ENCODE measurements at places on chromosomes 2 and 18. TPM values are rescaled to one million over a fixed set of nuclear protein-coding genes. Genes with fewer than 3 reads are reported as not detected.

GRCh38 chr18:49980896-49981295 is 167.6 kb upstream of the ACAA2 start:
- DNase-seq, result peak; percentile 59

DNA sequence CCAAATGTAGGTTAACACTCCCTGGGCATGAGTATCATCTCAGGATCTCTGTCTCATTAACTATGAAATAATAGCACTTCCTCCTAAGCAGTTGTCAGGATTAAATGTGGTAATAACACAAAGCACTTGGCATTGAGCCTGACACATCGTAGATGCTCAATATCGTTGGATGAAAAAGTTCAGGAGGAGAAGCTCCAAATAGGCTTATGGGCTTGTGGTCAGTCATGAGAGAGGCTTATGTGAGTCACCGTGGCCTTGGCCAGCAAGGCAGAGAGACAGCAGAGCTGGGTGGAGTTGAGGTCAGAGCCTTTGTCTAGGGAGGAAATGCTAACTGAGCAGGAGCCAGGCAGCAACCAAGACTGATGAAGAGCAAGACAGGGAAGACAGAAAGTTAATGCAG is 68.3 kb upstream of the PPM1B start:
- DNase-seq, result no peak

Gene FBXO15
- not detected for polyA plus RNA-seq

DNA sequence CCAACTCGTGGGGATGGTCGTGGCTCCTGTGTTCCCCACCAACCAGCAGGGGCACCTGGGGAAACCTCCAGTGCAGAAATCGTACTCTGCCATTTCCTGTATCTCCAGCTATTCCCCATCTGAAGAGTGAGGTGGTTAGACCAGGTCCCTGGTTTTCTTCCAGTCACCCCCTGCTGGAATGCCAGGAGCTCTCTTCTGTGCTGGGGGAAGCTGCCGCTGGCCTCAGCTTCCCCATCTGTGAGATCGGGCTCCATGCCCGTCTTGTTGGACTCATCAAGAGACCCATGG is 119.7 kb downstream of the INHBB start:
- no peak for DNase-seq

GRCh38 chr2:235820571-235820970 is 326.7 kb downstream of the AGAP1 start:
- no peak for DNase-seq

Gene LOXHD1
- polyA plus RNA-seq, result 3.5 TPM

Gene ACTG2
- polyA plus RNA-seq, result 9.0 TPM

DNA sequence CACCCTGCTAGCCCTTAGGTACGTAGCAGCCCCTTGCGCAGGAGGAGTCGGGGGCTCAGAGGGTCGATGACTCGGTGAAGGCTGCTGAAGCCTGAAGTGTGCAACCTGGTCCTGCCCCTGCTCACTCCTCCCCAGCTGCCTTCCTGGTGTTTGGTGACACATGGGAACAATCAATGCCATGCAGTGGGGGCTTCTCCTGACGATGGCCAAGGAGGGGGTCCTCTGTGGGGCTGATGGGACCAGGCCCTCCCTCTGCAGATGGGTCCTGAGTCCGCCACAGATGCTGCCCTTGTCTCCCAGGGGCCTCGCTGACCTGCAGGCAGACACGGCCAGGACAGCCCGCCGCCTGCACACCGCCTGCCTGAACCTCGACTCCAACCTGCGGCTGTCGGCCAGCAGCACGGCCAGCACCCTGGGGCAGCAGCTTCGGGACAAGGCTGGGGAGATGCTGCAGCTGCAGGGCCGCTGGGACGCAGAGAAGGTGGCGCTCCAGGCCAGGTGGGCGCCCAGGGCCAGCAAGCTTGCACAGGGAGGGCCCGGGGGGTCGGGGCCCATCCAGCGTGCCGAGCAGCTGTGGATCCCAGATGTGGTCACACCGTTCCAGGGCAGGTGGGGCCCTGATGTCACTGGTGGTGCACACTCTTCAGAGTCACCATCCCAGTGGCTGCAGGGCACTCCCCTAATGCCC is 24.6 kb downstream of the CROCC2 start:
- DNase-seq, result no peak

Gene ARHGEF4
- polyA plus RNA-seq, result 4.9 TPM

Gene MYO5B
- 1.0 TPM for polyA plus RNA-seq

Gene OXER1
- polyA plus RNA-seq, result 10.8 TPM

DNA sequence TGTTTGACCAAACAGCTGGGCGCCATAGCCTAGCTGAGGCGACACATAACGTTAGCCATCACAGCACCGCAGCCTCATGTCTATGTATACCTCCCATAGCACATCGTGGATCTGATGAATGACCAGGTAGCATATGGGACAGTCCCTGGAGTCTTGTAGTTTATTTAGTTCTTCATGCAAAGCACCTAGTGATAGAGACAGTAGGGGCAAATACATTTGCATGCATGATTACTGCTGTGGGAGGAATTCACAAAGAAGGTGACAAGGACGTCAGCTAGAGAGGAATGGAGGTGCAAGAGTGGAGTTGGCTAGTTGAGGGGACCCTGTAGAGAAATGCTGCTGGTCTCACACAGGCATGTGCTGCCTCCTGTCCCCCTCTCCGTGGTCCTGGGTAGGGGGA is 478.9 kb upstream of the HS6ST1 start:
- DNase-seq, result no peak

Gene TUBB8B
- polyA plus RNA-seq, result not detected

Gene MGAT4A
- 5.1 TPM for polyA plus RNA-seq

Gene SERPINB10
- polyA plus RNA-seq, result 0.32 TPM

- no peak for DNase-seq
Measured at GRCh38 chr18:37565101-37565976, at the start of gene CELF4. TSS of gene CELF4 (minus strand) at chr18:37565798.

Gene DSG4
- polyA plus RNA-seq, result not detected

DNA sequence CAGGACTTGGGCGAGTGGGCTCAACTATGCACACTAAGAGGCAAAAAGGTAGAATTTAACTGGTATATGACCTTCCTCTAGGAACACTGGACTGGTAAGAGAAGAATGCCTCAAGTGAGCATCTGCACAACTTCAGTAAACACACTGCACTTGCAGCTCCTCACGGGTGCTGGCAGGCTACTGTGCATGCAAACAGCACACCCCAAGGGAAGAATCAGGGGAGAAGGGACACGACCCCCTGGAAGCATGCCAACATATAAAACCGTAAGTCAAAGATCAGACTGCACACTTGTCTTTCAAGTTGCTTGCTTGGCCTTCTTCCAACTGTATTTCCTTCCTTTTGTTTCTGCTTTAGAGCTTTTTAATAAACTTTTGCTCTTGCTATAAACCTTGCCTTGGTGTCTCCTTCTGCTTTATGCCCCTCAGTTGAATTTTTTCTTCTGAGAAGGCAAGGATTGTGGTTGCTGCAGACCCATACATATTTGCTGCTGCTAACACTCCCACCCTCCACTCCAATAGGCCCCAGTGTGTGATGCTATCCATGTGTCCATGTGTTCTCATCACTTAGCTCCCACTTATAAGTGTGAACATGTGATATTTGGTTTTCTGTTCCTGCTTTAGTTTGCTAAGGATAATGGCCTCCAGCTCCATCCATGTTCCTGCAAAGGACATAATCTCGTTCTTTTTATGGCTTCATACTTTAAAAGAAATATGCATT is 263.7 kb upstream of the SPOPL start:
- no peak for DNase-seq

- DNase-seq, result no peak
Measured at GRCh38 chr2:65294701-65295100, 67.1 kb downstream of the ACTR2 start.

DNA sequence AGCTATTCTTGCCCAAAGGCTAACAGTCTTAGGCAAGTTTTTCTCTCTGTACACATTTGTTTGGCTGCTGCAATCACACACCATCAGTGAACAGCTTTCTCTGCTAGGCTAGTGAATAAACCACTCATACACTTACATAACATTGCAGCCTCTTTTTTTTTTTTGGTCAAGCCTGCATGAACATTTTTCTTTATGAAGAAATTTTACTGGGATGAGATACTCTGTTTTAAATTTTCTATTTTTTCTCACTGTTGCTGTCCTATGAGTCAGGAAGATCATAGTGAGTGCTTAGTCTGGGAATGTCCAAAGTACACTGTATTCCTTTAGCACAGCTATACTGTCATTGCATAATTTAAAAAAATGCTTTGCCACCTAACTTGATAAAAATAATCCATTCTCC is 58.5 kb downstream of the ROCK1 start:
- no peak for DNase-seq
